ENCODE measurements at places on chromosomes 7 and 10. TPM values are rescaled to one million over a fixed set of nuclear protein-coding genes. Genes with fewer than 3 reads are reported as not detected.
A peak's percentile ranks its signal among the peaks of the same experiment; 100 is the strongest.

GRCh38 chr10:17578603-17579002, 38.6 kb downstream of the HACD1 start:
- no peak for DNase-seq

DNA sequence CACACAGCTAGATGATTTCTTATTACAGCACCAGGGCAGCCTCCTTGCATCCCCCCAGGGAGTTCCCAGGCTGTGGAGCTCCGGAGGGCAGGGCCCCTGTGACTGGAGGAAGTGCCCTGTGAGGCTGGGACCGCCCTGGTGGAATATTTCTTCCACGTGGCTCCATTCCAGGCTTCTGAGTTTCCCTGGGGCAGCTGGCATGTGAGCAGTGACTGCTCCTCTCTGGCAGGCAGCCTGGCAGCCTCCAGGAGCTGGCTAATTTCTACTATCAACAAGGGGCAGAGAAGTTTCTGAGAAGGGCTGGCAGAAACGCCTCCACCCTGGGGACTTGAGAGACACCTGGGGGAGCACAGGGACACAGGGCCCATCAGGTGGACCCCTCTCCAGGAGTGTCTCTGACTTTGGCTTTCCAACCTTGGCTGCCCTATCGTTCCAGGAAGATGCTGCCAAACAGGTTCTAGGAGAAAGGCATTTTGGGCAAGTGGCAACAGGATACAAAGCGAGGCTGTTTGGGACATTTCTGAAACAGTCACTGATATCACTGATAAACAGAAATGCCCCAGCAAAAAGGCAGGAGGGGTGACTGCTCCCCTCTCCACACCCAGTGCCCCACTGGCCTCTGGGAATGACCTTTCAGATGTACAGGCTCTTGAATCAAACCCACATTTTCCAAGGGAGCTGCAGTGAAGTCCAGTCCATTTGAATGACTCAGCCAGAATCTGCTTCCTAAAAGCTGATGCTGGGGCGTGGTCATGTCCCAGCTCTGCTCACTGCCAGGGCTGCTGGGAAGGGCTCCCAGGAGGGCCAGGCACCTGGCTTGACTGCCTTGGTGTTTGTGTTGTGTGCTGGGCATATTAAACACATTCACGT, 16.1 kb downstream of the MYOF start:
- peak; percentile 41 for DNase-seq

DNA sequence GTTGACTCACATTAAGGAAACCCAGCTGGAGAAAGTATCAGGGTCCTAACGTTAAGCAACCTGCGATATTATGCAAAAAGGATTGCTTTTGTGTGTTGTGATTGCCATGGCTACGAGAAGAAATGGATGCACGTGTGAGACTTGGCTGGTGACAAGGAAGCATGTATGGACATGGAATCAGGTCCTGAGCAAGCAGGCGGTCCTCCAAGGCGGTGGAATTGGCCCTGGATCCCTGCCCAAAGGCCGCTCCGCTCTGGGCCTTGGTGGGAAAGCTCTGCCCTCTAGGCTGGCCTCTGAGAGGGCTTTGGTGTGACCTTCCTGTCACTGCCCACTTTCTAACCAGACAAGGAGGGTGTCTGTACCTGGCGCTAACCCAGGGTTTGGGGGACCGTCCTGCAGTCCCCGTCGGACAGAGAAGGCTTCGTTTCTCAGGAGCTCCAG, 192.1 kb downstream of the EBF3 start:
- DNase-seq = no peak

DNA sequence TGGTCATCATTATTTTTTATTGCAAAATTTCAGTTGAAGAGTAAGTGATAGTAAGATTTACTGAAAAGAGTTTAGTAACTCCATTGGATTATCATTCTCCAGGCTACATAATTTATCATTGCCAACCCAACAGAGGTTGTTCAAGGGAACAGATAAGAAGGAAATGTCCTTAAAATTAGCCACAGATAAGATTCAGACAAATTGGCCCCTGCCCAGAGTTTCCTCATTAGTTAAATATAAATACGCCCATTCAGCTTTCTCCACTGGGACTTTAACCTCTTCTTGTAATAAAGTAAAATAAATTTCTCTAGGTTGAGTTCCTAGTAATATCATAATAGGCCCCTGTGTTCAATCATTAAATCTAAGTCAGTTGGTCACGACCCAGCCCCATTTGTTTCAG, 27.7 kb upstream of the PHYHIPL start:
- DNase-seq = no peak

- no peak for DNase-seq
Observed at GRCh38 chr7:2968616-2969397, 74.9 kb downstream of the CARD11 start.

GRCh38 chr10:17335065-17335464, 107.0 kb downstream of the VIM start:
- DNase-seq = no peak

RSU1 gene
- 27.3 TPM for total RNA-seq

- DNase-seq = peak; percentile 93
Observed at GRCh38 chr7:130281260-130281659, 11.7 kb upstream of the CPA4 start.

DNA sequence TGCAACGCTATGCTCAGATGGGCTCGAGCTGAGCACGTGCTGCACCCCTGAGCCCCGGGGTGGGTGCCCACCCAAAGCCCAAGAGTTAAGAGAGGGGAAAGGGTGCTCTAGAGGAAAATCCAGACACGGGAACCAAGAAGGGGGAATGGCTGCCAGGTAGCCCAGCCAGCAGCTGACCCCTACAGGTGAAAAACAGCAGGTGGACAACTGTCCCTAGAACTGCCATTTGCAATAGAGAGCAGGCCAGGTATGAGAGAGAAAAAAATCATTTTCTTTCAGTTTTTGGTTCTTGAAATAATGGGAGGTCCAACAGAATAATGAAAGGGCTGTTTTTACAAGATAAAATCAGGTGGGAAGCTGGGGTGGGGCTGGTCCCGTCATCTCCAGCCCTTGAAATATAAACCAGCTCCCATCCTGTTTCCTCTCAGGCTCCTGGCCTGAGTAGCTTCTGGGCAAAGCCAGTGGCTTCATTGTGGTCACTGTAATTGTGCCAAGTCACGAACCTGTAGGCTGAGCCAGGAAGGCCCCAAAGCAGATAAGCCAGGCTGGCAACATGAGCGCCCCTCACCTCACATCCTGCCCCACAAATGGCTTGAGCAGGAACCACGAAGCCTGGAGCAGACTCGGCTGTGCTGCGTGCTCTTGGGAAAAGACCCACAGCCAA, 257.8 kb downstream of the SNX10 start:
- no peak for DNase-seq

SLC16A12 gene
- total RNA-seq = 1.7 TPM

STYXL1 gene
- total RNA-seq = 20.1 TPM

- DNase-seq = no peak
Observed at GRCh38 chr10:116007256-116007891, 265.6 kb downstream of the GFRA1 start.

DNA sequence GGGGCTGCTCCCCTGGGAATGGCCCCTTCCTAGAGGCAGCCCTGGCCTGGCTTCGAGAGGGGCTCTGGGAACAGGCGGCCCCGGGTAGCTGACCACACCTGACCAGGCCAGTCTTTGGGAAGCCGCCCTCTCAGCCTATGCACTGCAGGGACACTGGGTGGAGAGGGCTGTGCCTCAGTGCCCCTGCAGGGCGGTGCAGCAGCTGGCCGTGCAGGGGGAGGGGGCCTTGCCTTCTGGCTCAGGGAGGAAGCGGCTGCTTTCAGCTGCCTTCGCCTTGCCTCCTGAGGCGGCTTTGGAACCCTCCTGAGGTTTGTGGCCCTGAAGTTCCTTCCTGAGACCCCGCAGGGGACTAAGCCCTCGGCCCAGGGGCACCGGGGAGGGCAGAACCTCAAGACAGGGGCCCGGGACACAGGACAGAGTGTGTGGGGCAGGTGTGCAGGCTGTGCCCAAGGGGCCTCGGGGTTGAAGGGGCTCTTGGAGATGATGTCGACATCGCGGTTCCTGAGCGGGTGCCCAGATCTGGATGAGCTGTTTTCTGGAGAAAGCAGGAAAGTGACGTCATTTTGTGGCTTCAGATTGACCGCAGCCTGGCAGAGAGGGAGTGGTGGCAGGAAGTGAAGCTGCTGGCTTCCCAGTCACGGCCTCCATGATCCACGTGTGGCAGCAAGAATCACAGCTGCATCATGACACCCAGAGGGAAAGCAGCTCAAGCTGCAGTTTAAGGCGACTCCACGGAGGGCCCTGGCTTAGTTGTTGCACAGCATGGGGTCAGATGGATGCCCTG, 17.7 kb downstream of the ADAM8 start:
- DNase-seq = peak; percentile 71

DNA sequence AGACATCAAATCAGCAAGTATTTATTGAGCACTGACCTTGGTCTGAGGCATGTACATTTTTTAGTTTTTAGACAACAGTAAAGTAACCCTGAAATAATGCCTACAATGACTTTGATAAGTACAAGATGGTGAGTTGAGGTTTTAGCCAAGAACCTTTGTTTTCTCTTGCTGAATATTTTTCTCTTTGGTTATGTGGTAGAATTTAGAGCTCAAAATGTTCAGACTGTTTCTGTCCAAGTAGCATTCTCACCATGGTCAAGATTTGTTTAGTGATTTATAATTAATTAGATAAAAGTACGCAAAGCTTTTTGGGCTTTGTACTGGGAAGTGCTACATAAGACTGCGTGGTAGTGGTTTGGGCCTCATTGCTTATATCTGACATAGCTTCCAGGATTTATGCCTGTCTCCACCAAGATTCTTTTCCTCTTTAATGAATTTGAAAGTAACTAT, 102.4 kb downstream of the KAT6B start:
- no peak for DNase-seq

DNA sequence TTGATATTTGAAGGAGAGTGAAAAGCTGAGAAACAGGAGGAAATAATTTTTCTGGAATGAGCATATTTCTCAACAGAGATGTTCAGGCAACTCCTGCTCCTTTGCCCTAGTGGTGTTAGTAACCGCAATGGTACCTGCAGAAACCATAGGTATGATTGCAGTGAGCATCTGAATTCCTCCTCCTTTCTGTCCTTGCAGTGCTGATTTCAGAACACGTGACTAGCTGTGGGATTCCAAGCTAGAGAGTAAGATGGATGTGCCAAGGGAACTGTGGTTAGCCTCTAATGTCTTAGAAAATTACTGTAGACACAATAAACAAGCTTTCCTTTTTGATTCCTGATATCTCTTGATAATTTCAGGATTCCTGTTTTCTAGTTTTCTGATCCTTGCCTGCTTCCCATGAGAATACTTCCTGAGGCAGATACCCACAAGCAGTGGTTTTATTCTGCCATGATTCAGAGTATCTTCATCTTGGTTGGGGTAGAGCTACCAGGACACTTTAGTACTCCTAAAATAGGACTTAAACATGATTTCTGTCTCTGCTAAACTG, 27.5 kb downstream of the LRGUK start:
- no peak for DNase-seq

DNA sequence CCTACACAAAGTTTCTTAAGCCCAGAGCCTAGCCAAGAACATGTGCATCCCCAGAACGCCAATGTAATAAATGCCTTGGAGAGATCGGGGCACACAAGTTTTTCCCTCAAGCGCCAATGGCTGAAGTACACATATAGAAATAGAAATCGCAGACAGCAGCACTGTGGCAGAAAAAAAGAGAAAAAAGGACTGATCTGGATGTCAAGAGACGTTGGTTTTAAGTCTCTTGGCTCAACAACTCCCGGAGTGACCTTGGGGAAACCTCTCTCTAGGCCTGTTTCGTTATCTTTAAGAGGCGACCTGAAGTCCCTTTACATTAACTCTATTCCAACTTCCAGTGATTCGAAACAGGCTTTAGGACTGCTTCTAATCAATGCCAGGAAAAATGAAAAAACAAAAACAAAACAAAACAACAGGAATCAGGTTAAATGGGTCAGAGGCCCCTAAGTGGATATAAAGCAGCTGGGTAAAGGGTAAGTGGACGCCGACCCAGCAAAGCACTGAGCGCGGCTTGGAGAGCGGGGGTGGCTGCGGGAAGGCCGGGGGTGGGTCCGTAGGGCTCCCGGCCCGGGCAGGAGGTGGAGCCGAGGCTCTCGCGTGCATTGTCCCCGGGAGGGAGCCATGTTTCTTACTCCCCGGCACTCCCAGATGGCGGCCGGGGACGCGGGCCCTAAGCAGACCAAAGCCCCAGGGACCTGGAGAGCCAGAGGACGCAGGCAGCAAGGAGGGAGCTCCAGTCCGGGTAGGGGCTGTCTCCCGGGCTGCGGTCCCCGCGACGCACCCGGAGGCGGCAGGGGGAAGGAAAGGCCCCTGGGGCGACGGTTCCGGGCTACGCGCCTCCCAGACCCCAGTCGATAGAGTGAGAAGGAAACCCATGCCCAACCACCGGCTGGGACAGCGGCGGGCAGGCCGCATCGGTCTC, 757 bp downstream of the EIF3A start:
- DNase-seq = peak; percentile 49

GRCh38 chr7:100675581-100676350, 2.2 kb downstream of the GNB2 start:
- peak; percentile 48 for DNase-seq

CRCP gene
- 28.2 TPM for total RNA-seq

DNA sequence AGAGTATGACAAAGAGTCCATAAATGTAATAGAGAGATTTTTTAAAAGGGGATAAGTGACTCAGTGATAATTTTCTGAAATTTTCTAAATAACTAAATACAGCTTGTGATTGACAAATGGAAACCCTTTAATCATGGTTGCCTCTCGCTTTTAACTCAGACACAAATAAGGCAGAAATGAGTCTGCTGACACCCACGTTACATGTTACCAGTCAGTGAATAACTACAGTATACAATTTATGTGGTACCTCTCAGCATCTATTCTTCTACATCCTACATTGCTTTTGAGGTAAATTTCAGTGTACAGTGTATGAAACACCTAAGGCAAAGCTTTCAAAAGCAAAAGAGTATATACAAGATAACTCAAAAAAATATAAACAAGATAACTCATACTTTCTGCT, 4.2 kb downstream of the NSUN6 start:
- no peak for DNase-seq

DNA sequence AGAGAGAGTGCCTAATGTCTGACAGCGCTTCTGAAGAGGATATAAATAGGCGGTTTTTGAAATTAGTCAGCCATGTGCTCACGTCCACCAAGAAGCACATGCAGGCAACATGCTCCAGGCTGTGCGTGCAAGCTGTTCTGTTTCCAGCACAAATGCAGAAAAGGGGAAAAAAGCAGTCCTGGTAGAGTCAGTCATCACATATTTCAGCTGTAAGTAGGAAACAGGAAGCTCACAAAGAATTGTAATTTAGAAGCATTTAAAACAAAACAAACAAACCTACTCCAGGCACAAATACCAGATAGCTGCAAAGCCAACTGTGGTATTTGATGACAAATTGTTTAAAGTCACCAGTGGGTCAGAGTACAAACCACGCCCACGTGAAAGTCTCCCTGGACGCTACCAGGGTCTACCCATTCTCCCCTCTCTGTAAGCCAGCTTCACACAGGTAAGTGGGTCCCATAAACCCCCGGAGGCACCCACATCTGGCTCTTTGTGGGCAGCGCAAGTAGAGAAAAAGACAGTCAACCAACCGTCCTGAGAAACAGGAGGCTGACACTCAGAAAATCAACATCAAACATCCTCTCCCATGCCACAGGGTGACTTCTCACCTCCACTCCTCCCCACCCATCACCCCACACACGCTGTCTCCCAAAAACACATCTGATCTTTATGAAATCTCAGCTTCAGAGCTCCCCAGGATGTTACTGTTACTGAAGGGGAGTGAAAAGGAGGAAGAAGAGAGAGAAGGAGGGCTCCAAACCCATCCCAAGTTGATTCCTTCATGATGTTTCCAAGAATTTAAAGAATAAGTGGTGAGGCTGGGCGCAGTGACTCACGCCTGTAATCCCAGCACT, 186.4 kb downstream of the FAM107B start:
- DNase-seq = peak; percentile 93

- DNase-seq = no peak
Observed at GRCh38 chr10:88946965-88947590, 5.5 kb downstream of the ACTA2 start.

GRCh38 chr7:156635529-156636385, 4.8 kb upstream of the RNF32 start:
- no peak for DNase-seq

All from skin of body (tissue), 3 donors.